A673 (cell line): ENCODE measurements at places on chromosomes 2 and 18. TPM values are rescaled to one million over a fixed set of nuclear protein-coding genes. Genes with fewer than 3 reads are reported as not detected.

The DSG4 gene
- not detected in 2 replicates for total RNA-seq

GRCh38 chr2:20403774-20404312 is 43.0 kb upstream of the RHOB start:
- no peaks in the 10 kb centered on the region for H3K36me3 ChIP-seq
- H3K4me3 ChIP-seq = no peak overlapping the region
- H3K4me1 ChIP-seq = no peaks in the 10 kb centered on the region
- DNase-seq = no peak

DNA sequence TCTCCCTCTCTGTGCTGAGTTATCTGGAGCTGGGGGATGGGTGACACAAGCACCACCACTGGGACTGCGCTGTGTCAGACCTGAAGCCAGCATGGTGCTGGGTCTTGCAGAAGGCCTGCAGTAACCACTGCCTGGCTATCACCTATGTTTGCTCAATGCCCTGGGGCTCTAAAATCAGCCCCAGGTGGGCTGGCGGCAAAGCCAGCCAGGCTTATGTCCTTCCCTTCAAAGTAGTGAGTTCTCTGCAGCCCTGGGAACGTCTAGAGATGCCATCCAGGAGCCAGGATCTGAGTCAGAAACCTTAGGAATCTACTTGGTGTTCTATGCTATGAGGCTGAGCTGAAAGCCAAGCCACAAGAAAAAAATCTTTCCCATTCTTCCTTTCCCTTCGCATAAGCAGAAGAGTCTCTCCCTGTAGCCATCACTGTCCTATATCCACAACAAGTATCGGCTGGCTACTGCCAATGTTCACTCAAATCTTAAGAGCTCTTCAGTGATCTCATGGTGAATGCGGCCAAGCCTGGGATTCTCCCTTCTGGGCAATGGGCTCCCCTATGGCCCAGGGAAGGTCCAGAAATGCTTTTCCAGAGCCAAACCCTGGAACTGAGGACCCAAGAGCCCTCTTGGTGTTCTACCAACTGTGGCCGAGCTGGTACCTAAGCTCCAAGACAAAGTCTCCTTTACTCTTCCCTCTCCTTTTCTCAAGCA is 248.7 kb downstream of the ZNF385B start:
- no peak for DNase-seq
- no peaks in the 10 kb centered on the region for H3K4me1 ChIP-seq

- no peak for DNase-seq
- no peaks in the 10 kb centered on the region for H3K4me1 ChIP-seq
- H3K27me3 ChIP-seq = no peaks in the 10 kb centered on the region
Measured at GRCh38 chr2:52955079-52955478, 812.5 kb upstream of the CHAC2 start.
